ENCODE measurements at places on chromosomes 4 and X.

- DNase-seq: no peak
These were observed 91.6 kb downstream of the TLL1 start for GRCh38 chr4:165964591-165964990.

GRCh38 chrX:111914398-111915090, 38.6 kb downstream of the TRPC5OS start:
- no peak for DNase-seq

GRCh38 chr4:41305476-41305875, 48.7 kb downstream of the UCHL1 start:
- no peak for DNase-seq

DNA sequence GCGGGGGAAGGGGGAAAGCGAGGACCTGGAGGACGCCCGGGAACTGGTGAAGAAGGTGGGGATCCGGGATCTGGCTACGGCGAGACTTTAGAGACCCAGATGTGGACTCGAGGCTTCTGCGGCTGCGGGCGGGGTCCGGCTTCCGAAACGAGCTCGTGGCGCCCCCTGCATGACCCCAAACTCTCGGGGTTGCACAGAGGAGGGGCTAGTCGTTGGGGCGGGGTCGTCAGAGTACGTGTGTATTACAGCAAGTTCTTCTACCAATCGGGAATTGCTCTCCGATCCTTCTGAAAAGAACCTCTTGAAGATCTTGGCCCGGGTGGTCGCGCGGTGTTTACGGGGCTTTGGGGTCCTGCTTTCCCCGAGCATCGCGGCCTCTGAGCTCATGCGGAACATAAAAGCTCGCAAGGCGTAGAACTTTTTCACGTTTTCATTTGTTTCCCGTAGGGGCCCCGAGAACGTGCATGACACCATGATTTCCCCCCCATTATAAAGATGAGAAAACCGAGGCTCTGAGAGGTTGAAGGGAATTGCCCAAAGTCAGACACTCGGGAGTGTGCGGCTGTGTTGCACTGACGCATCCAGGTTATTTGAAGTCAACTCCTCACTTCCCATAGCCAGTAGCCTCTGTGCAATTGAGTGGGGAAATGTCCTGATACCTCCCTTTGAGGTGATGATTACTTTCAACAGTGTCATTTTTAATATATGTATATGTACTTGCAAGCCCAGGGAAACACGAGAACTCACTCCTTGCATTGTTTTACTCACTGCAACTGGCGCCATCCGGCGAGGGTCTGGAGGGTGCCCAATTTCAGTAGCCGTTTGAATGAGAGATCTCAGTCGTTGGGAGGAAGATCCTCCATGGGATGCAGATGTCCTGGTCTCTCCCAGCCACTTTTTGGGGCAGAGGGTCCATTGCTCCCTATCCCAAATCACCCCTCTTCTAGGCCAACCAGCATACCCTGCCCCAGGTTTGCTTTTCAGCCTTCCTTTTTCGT, at the start of gene BEND4:
BEND4 (minus strand) TSS at position 149 of the 998 bp plus-strand sequence. CDS start 512 bp downstream, outside the sequence.
- peak; percentile 16 for DNase-seq

- no peak for DNase-seq
These were observed 33.9 kb downstream of the MGARP start for GRCh38 chr4:139246166-139246565.

GRCh38 chr4:153169776-153170175, 34.5 kb upstream of the TRIM2 start:
- DNase-seq: no peak

- no peak for DNase-seq
These were observed 442 bp upstream of the MCUB start for GRCh38 chr4:109559625-109559982.

GRCh38 chr4:118894034-118894433, 5.4 kb downstream of the SYNPO2 start:
- no peak for DNase-seq

DNA sequence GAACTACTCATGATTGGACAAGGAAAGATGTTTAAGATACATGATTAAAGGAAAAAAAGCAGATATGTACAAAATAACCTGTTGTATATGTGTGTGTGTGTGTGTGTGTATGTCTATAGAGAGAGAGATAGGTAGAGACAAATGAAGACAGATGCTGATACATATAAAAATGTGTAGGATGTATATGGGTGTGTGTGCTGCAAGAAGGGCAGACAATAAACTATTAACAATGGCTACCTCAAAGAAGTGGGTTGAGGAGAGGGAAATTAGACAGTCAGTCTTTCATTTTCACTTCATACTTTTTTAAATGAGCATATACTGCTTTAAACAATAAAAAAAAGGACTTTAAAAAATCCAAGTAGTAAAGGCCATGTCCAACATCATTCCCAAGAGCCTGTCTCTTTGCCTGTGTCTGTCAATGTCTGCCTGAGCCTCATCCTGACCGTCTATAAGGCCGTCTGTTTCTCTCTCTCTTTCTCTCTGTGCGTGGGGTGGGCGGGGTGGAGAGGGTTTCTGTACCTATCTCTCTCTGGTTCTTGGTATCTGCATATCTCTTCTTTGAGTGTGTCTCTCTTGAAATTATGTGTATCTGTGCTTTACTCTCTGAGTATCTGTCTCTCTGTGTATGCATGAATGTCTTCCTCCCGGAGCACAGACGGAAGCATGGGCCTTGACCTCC, 62.8 kb downstream of the LRBA start:
- DNase-seq: no peak

DNA sequence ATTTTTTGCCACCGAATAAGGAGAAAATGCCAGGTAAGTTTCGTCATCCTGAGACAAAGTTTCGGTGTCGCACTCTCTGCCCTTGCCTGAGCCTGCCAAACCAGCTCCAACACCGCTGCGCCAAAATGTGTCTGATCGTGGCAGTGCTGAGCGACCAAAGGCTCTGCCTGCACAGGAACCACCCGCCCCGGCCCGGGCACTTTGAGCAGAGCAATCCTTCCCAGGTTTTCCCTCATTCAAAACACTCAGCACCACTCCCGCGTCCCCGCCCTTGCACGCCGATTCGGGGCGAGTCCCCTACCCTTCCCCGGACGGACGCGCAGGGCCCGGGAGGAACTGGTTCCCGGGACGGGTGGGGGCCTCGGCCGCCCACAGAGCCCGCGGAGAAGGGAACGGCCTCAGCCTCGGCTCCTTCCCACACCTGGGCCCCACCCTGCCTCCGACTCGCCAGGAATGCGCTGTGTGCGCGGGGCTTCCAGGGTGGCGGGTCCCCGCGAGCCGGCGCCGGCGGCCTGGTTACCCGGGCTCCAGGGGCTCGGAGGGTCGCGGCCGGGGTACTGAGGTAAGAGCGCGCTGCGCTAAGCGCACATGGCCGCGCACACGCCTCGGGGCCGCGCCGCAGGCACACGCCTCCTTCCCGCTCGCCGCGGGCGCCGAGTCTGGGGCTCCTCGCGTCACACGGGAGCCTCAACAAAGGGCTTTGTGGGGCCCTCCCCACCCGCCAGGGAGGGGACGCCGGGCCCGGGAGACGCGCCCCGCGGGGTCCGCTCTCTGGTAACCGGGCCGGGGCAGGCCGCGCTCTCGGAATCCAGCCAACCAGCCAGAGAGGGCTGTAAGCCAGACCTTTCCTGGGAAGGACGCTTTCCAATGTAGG, at the start of gene C4orf36:
C4orf36 (minus strand) TSS at position 661 of the 874 bp plus-strand sequence. CDS start 902 bp downstream, outside the sequence.
- DNase-seq: peak; percentile 70

- DNase-seq: no peak
These were observed 2.7 kb downstream of the TMEM154 start for GRCh38 chr4:152677117-152677516.

- peak; percentile 14 for DNase-seq
These were observed 882 bp downstream of the MRFAP1 start for GRCh38 chr4:6641164-6641970.

GRCh38 chr4:143023239-143023918, 161.3 kb upstream of the USP38 start:
- no peak for DNase-seq

DNA sequence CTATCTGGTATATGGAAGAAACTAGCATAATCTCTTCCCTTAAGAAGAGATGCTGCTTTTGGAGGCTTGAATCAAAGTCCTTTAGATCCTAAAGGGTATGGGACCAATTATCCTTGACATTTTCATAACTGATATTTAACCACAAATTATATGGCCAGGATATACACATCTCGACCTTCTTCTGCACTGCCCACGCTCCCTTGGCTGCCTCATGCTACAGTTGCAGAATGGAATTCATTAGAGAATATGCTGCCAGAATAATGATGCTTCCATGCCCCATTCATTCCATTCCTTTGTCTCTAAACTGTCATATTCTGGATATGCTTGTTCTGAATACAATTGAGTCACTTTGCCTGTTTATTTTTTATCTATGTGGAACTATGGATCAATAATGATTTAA, 157.1 kb upstream of the PACRGL start:
- no peak for DNase-seq

DNA sequence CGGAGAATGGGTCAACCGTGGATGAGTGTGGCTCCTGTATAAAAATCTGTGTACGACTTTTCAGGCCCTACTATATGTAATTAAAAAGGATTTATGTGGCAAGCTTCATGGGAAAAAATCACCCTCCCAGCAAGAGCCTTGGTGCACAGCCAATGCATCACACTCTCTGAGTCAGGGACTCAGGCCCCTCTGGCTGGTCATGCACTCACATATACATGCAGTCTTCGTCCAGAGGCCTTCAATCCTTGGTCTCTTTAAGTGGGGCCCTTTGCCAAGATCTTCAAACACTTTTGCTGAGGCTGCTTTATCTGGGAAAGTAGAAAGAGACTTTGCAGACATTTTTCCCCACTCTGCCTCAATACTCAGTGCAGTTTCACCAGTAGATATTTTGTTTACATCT, 311.4 kb upstream of the FSTL5 start:
- DNase-seq: no peak

GRCh38 chr4:25666031-25666630, 10.5 kb downstream of the SLC34A2 start:
- DNase-seq: no peak

- no peak for DNase-seq
These were observed 114.7 kb upstream of the TTC29 start for GRCh38 chr4:147060151-147060931.

DNA sequence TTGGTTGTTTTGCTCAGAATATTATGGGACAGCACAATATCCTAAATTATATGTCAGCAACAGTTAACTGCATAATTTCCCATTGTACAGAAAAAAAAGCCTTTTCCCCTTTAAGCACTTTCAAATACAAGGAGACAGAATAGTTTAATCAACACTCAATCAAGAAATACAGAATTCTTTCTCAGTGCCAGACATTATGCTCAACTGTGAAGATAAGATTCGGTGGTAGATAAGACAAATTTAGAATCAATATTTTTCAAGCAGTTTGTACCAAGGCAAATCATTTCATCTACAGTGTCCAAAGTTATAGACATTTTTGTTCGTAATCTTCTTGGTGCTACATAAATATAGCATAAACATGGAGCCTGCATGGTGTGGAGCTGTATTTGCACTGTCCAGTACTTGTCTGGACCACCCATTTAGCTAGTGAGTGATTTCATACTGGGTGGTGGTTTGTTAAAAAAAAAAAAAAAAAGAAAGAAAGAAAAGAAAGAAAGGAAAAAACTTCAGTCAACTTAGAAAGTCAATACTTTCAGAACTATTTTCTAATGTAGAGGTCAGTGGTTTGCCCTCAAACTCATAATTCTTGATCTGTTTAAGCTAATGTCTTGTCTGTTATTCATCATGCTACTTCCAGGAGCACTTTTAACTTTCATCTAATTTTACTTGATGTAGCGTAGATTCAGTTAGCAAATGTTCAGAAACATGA, 522.9 kb downstream of the FAT4 start:
- no peak for DNase-seq

DNA sequence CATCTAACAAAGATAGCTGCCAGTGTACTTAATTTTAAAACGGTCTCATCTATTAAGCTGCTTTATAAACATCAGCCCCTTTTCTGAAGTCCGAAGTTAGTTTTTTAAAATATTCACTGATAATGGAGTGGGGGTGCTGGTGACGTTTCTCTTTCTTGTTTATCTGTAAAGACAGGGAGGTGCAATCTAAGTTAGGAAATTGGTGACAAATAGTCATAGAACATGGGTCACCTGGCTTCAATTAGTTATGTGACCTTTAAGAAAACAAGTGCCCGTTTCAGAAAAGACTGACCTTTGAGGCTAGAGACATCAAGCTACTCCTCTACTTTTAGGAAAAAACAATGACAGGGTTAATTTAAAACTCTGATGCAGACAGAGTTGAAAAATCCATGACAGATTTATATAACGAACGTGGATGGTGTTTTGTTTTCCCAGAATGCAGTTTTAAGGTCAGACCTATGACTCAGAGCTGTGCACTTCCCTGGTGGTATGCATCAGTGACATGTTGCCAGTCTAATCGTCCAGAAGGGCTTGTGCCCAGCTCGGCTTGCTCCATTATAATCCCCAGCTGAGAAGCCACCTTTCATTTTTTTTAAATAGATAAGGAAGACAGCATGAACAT, 38.2 kb downstream of the FHL1 start:
- no peak for DNase-seq

DNA sequence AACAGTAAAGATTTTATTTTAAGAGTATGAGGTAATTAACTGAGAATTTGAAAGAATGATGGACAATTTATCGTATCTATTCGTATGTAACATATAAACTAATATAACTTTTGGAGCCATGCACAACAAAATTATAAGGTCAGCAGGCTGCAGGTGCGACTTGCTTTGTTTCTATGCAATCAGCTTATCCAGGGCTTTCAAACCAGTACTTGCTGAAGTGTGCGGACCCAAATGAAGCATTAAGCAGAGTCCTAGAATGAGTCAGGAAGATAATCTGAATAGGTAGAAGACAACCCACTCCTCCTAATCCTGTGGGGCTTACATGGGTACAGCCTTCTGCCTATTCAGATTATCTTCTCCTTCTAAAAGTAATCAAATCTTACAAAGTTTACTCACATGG, 2.1 kb downstream of the NSD2 start:
- DNase-seq: no peak

GRCh38 chr4:141074098-141074878, 59.0 kb downstream of the RNF150 start:
- no peak for DNase-seq

GRCh38 chr4:114378305-114378903, 220.2 kb upstream of the UGT8 start:
- no peak for DNase-seq

DNA sequence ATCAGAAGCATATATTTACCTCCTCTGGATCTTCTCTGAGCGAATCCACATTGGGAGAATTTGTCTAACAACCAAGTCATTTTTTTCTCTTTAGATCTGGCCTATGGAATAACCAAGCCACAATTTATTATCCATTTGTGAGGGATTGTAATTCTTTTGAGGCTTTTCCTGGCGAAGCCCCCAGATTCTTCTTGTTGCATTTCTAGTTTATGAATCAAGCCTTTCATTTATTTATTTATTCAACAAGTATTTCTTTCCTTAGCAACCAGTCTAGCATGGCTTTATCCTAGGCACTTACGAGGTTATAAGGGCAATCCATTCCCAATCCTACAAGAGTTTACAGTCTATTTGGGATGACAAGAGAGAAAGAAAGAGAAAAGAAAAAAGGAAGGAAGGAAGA, 18.4 kb upstream of the FNIP2 start:
- no peak for DNase-seq

DNA sequence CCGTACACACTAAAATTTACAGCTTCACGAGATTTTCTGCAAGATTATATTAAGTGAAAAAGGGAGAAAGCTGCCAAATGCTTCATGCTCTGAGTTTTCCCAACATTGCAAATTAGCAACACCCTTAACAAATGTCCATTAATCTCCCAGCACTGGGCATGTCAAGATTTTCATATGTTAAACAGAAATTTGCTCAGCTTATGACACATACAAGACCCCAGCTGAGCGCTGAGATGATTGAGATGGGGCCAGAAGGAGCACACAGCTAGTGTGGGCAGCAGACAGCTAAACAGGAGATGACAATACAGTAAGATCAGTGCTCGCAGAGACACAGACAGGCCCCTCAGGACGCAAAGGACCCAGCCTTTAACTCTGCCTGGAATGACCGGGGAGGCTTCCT, 208.8 kb downstream of the STK32B start:
- no peak for DNase-seq

All from RPMI8226 (cell line).